GM10248 (cell line): ENCODE measurements at places on chromosomes 1 and 21.

- no peak for DNase-seq
These were observed 1.3 kb downstream of the TGFBR3 start for GRCh38 chr1:91884459-91885212.

- peak; percentile 48 for DNase-seq
These were observed 1.4 kb downstream of the TRAPPC10 start for GRCh38 chr21:44013380-44014088.

- DNase-seq, result no peak
These were observed 498.4 kb downstream of the TTLL7 start for GRCh38 chr1:83500531-83500930.

DNA sequence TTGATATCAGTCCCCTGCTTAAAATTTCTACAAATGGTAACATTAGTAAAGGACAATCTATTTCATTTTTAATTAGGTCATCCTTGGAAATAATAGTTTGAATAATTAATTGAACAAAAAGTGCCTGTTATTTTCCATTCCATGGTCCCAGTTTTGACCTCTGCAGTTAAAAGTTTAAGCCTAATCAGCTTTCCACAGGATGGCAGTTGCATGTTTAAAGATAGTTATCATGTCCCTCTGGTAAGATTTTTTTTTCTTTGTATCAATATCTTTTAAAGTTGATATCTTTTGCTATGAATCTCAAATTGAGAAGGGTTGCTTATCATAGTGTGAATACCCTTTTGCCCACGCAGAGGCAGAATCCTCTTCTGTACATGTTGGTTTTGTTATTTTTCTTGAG is 90.4 kb downstream of the HS2ST1 start:
- DNase-seq, result no peak

GRCh38 chr1:25945761-25946160 is 39.5 kb upstream of the STMN1 start:
- DNase-seq, result no peak

- DNase-seq, result no peak
These were observed 352.3 kb downstream of the KCNH1 start for GRCh38 chr1:210781652-210782051.

- peak; percentile 2 for DNase-seq
These were observed 32.6 kb downstream of the NEK2 start for GRCh38 chr1:211642870-211643269.

GRCh38 chr1:228740543-228741317 is 5.5 kb downstream of the RHOU start:
- no peak for DNase-seq

- DNase-seq, result no peak
These were observed 7.3 kb downstream of the SKI start for GRCh38 chr1:2235300-2235998.

DNA sequence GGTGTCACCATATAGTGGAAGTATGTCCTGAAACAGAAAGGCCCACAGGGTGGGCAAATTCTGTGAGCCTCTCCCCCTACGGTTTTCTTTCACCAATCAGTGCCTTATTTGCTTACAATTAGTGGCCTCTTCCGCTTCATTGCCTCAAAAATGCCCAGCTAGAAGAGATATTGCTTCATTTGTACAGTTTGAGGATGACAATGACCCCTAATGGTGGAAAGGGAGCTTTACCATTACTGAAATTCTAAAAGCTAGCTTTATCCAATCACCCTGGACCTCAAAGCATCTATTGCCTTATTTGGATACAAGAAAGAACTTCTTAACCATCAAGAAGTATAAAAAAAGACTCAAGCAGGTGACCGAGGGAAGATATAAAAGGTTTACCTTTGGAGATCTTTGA is 49.6 kb downstream of the LRRC71 start:
- no peak for DNase-seq

DNA sequence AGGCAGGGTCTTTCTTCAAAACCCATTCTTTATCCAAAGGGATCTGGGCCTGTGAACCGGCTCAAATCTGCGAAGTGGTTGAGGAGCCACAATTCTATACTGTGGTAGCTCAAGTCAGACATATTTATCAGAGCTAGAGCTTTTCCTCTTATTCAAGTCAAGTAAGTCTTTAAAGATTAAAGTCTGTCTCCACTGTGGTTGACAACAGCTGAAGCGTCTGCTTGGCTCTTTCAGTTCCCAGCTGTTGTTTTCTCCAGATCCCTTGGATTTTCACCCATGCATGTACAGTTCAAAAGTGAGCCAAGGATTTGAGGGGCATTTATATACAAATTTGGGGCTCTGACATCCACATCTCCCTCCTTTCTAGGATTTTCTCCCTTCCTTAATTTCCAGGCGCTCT is 66.9 kb downstream of the C1orf185 start:
- no peak for DNase-seq

DNA sequence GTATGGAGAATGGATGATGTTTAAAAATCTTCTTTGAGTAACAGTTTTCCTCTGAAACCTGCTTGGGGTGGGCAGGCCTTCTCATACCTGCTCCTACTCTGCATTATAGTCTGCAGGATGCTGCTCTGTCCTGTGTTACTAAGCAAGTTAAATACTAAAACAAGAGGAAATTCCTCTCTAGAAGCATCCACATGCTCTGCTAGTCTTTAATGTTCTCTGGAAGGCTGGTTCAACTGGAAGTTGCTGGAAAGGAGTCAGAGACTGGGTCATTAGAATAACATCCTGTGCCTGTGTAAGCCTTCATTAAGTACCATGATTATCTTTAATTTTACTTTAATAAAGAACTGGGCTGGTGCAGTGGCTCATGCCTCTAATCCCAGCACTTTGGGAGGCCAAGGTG is 5.8 kb downstream of the SELP start:
- no peak for DNase-seq

DNA sequence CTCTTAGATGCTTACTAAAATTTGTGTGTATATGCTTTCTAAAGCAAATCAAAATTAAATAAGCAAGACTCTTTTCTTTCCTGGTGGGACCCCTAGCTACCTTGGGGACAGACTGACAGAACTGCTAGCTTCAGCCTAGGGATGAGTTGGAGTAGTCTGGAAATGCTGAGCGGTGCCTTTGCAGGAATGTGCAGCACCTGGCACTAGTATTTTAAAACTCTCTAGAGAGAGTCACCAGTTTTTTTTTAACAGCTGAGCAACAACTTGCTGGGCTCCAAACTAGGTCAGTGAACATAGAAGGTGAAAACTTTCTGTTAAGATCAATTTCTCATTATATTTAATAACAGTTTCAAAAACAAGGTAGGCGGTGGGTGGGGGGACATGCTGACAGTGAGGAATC is 56.8 kb downstream of the NUF2 start:
- no peak for DNase-seq

DNA sequence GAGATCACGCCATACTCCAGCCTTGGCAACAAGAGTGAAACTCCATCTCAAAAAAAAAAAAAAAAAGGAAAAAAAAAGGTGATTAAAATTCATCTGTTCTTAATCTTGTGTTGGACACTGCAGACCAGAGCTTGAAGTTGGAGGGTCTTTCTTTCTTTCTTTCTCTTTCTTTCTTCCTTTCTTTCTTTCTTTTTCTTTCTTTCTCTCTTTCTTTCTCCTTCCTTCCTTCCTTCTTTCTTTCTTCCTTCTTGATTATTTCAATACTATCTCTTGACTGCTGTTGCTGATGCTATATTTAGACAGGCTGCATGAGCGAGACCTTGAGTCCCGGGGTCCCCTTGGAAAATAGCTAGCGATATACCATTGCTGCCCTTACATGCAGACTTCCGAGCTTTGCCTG is 107.4 kb upstream of the ADAR start:
- DNase-seq, result no peak

- no peak for DNase-seq
These were observed 1.6 kb upstream of the LEFTY1 start for GRCh38 chr1:225890346-225891228.

DNA sequence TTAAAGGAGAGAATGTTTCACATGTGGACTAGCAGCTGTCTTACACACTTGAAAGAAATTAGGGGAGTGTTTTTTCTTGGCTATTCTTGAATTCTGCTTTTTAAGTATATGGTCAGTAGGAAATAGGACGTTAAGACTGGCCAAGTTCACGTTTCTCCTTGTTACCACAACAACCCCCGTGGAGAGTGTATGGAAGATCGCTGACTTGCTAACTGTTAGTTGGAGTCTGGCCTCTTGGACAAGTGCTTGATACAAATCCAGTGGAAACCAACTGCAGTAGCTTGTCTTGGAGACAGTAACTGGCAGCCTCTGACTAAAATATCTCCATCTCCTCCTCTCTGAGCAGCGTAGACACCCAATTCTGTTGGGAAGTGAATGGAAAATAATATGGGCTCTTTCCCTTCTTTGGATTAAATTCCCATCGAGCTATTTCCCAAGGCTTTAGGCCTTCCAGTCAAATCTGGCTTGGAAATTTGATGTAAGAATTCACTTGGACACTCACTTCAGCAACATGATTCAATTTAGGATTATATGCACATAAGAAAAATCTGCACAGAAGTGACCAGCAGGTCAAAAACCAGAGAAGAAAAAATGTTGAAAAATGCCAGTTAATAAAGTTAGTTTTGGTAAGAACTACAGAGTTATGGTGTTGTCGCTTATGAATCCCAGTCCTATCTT is 3.6 kb upstream of the NFIA start:
- DNase-seq, result no peak

DNA sequence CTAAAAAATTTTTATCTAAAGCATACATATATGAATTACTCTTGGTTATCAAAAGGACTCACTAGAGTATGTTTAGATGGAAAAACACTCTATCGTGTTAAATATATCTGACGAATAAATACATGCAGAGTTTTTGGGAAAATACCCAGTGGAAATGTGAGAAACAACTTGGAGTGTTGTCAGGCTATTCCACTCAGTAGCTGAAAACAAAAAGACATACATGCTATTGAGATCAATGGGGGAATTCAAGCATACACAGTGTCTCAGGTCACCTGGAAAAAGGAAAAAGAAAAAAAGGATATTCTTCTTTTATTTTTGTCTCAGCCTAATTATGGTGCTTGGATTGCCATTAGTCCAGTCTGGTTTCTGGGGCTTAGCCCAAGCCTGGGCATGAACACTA is 247.0 kb upstream of the LYPLAL1 start:
- DNase-seq, result no peak

DNA sequence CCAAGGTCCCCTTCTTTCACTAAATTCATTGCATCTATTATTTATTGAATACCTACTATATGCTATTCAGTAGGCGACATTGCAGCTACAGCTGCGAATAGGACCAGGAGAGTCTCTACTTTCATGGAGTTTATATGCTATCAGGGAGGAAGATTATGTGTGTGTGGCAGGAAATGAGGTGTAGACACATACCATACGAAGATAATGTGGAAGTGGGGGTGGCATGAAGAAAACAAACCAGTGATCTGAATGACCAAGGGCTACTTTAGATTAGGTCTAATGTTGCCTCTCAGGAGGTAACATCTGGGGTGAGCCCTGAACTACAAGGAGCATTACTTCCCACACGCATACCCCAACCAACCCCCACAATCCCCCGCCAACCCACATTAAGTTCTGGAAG is 1.0 kb upstream of the PPIH start:
- no peak for DNase-seq

DNA sequence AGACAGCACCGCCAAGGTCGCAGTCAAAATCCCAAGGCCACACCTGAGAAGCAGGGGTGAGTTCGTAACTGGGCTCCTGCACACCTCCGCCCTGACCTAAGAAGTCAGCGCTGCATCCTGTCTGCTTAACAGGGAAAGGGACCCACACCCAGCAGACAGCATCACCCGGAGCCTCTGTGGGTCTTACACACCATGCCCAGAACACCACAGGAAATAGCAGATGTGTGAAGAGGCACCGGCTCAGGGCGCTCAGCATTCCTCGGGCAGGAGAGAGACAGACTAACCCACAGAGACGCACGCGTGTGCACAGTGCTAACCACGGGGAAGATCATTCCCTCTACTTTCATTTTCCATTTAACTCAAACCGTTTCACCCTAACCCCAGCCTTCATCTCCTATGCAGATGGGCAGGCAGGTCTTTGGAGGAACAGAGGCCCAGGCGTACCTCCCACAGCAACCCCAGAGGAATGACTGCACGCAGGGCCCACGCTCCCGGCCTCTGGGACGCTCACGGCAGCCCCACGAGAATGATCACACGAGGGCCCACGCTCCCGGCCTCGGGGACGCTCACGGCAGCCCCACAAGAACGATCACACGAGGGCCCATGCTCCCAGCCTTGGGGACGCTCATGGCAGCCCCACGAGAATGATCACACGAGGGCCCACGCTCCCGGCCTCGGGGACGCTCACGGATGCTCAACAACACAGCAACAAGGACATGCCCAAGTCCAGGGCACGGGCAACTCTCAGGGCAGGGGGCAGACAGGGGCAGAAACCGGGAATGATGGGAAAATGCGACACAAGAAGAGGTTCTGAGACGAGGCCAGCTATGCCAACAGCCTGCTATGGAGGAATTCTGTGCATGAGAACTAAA is 20.9 kb downstream of the POFUT2 start:
- DNase-seq, result no peak

DNA sequence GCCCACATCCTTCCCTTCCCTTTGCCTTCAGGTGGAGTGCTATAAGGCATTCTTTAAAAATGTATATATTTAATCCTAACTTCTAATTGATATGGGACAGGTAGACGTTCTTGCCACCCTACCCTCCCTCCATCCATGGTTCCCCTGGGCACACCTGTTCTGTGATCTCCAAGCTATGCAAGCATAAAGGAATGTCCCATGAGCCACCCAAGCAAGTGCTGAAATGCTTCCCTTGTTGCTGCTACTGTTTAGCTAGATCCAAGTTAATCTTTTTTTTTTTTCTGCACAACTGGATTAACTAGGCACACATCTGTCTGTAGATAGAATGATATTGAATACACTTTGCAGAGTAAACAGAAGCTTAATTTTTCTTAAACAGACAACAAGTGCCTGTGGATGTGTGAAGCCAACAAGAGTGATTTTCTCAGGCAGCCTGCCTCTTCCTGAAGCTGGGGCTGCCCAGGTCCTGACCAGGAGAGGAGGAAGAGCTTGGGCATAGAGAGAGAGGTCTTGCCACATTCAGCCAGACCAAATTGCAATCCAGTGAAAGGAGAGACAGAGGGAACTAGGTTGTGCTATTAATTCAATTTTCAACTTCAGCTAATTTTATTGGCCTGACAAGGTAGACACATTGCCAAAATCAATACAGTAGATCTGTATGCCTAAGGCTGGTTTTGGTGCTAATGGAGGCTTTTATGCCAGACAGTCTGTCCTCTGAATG is 28.2 kb upstream of the ATP1B1 start:
- DNase-seq, result no peak

DNA sequence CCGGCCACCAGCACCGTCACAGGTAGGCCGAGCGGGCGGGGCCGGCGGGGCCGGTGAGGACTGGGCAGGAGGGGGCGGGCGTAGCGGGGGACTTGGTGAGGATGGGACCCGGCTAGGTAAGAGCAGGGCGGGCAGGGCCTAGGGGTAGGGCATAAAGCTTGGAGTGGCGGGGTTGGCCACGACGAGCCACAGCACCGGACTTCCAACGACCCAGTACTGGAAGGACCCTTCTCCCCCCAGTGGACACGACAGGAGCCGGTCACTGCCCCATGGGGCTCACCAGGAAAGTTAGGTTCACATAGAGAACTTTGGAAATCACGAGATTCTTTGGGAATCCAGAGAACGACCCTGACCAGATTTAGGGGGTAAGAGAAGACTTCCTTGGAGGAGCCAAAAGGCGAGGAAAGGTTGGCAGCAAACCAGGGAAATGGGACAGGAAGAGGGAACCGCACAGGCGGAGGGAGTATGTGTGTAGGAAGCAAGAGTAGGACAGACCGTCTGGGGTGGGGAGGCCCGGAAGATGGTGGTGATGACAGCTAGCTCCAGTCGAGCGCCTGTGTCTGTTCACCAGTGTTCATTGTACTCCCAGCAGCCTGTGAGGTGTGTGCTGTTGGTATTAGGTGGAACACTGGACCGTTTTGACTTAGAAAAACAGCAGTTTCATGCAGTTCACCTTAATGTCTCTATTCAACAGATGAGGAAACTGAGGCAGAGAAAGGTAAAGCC is 20.4 kb downstream of the ZNF362 start:
- DNase-seq, result no peak

GRCh38 chr1:230957580-230957989 is 21.1 kb downstream of the TTC13 start:
- DNase-seq, result peak; percentile 46
